OCI-LY7 (cell line): ENCODE measurements at places on chromosomes 13 and 19.

DNA sequence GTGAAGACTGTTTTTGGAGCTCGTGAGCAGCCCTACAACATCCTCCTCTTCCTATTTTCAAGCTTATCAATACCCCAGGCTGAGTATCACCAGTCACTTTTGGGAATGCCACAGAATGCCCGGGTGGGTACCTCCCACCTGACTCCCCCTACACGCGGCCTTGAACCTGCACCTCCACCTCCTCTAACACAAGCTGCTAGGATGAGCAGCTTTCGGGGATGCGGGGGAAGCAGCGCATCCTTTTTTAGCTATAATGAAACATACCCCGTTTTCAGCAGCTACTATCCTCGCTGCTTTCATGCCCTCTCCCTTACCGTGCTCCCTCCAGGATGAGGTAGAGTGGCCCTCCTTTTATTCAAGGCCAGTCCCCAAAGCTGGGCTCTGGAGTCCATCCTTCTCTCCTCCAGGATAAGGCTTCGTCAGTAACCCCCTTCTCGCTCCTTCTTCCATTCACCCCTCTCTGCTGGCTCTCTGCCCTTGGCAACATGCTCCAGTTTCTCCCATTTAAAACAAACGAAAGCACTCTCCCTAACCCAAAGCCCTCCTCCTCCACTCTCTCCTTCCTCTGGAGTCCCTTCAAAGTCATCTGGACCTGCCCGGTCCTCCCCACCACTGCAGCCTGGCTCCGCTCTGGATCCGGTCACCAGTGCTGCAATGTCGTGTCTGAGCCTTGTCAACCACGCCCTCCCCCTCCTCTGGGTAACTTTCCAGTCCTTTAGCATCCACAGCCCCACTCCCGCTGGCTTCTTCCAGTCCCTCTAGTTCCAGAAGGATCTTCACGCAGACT is 55.3 kb downstream of the STK24 start:
- no peak for DNase-seq

DNA sequence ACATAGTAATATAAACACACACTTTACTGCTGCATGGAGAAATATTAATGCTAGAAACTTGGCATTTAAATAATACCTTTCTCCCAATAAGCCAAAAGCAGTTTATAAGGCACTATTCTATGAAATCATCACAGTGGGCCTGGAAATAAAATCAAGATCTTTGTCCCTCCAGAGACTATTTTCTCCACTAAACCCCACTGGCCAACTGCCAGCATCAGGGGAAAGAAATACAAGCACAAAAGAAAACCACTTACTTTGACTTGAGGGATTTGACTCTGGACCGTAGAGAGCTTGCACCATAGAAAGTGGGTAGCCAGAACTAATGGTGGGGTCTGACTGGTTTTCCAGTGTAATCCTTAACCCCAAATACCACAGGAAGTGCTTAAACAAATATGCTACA is 71.9 kb downstream of the DCLK1 start:
- DNase-seq = no peak

DNA sequence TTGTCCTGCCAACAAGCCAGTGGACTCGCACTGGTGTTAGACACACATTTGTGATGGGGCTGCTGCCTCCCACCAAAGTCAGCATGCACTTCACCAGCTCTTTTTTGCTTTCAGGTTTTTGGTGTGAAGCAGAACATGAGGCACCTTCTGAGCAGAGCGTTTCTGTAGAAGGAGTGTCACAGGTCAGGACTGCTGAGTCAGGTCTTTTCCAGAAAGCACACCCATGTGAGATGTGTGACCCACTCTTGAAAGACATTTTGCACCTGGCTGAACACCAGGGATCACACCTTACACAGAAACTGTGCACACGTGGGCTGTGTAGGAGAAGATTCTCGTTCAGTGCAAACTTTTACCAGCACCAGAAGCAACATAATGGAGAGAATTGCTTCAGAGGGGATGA is 4.8 kb downstream of the ZNF304 start:
- no peak for DNase-seq

DNA sequence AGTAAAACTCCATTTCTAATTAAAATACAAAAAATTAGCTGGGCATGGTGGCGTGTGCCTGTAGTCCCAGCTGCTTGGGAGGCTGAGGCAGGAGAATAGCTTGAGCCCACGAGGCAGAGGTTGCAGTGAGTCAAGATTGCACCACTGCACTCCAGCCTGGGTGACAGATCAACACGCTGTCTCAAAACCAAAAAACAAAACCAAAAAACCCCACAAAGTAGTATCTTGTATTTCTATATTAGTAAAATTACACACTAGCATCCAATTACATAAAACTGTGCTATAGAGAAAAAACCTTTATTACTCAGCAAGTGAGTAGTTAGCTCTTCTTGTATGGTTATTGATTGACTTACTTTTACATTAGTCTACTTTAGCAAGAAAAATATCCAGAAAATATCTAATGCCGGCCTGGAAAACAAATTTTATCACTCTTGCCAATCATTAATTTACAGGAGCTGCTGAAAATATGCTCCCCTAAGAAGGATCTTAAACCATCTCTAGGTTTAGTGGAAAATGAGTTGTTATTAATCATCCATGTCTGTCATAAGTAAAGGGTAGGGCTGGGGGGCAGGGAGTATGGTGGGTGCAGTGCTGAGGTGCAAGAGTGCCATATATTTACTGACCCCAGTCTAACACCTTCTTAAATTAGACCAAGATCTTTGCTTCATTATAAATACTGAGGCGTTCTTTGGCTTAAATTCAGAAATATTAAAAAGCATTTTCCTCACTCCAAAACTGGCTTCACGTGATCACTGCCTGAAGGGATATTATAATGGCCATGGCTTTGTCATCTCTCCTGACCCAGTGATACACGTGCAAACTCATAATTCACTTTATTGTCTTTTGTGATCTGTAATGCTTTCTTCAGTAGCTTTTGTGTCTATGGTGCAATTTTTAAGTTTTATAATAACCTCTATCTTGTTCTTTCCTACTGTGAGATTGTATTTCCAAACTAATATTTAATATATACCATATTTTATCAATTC is 44.1 kb downstream of the UBL3 start:
- no peak for DNase-seq

GRCh38 chr13:51929699-51930098 is 67.9 kb downstream of the CCDC70 start:
- no peak for DNase-seq

GRCh38 chr13:84234416-84234815 is 352.1 kb upstream of the SLITRK1 start:
- DNase-seq = no peak

- no peak for DNase-seq
Observed at GRCh38 chr13:83666141-83666540, 216.1 kb downstream of the SLITRK1 start.

DNA sequence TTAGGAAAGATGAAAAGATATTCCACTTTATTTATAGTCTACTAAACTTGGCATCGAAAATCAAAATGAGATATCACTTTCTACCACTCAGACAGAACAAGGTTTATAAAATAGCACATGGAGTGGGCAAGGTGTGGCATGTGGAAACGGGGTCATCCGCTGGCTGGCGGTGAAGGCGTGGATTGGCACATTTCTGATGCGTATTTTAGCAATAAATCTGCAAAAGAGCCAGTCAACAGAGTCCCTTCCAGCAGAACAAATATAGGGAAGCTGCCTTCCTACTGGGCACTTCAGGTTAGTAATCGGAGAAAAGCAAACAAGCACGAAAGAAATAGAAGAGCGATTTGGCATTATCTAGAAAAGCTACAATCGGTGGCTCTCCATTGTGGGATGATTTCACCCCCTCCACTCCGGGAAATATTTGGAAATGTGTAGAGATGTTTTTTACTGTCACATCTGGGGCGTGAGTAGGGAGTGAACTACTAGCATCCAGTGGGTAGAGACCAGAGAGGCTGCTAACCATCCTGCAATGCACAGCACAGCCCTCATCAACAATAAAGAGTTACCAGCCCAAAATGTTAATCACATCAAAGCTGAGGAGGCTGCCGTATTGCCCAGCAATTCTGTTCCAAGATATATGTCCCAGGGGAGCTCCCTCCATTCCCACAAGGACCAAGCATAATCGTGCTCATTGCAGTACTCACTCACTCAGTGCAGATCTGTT is 116.1 kb upstream of the PEG3 start:
- DNase-seq = no peak

GRCh38 chr19:11377237-11377636 is 2.8 kb downstream of the SWSAP1 start:
- DNase-seq = peak; percentile 79

DNA sequence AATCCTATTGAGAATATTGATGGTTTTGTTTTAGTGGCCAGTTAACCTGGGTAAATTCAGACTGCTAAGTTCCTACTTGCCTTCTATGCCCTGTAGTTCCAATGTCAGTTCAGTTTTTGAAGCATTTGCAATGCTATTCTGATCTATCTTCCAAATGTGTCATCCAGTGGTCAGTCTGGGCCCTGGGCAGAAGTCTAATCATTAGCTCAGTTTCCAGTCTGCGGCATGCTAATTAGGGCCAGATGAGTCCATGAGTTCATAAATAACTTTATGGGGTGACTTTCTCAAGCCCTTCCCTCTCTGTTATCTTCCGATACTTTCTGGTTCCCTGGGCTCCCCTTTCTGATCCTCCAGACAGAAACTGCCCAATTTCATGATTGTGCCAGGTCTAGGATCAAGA is 32.7 kb downstream of the FAM187B start:
- no peak for DNase-seq

DNA sequence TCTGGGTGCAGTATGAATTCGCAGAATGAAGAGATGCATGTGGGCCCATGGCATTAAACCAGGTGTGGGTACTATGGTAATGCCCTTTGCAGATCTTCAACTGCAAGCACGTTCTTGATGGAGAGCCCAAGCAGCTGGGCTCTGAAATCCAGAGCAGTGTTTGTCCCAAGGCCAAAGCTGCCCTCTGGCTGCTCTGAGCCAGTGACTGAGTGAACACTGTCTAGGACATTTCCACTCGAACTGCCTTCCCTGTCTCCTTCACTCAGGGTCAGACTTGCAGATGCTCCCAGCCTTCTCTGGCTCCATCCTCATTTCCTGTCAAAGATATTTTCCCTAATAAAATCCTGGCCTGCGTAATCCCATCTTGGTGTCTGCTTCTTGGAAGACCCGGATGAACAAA is 80.2 kb upstream of the GJB6 start:
- no peak for DNase-seq

DNA sequence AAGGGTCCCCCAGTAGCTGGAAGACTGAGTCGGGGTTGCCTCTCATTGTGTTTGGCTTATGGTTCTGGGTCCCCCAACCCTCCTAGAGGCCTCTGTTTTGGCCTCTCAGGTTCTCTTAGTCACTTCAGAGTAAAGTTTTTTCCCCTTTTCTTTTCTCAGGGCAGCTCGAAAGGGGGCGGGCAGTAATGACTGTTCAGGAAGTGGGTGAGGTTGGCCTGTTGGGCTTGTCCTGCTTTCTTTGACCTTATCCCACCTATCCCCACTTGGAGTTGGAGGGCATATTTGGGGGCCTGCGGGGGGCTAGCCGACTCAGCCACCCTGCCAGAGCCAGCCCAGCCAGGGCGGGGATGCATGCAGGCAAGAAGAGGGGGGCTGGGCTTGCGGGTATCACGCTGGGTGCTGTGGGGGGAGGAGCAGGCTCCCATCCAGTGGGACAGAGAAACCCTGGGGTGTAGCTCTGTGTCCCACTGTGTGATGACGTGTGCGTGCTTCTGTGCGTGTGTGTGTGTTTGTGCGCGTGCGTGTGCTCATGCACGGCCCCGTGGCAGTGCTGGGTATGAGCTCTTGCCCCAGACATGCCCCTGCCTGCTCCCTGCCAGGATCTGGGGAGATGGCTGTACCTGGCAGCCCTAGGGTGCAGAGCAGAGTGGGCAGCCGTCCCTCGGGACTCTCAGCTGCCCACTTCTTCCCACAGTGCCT is 1.4 kb downstream of the CIC start:
- peak; percentile 37 for DNase-seq

GRCh38 chr19:55247621-55248099 is 11.2 kb downstream of the PPP6R1 start:
- DNase-seq = no peak

GRCh38 chr19:6509118-6509971 is 7.2 kb upstream of the TUBB4A start:
- DNase-seq = no peak

DNA sequence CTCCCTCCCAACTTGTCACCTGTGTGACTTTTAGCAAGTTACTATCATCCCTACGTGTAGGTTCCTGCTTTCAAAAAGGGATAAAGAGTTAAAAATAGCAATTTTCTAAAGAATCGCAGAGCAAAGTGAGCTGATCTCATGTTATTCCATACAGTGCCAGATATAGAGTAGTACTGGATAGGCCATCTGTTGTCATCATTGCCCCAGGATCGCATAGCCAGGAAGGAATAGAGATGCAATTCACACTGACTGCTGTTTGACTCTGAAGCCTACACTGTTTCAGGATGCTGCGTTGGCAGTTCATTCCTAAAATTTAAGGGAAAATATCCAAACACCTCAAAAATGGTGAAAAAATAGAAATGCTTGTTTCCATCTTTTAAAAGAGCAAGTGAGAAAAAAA is 138.9 kb downstream of the SHISA2 start:
- DNase-seq = no peak

GRCh38 chr19:16428372-16429036 is 43.3 kb downstream of the EPS15L1 start:
- DNase-seq = no peak

DNA sequence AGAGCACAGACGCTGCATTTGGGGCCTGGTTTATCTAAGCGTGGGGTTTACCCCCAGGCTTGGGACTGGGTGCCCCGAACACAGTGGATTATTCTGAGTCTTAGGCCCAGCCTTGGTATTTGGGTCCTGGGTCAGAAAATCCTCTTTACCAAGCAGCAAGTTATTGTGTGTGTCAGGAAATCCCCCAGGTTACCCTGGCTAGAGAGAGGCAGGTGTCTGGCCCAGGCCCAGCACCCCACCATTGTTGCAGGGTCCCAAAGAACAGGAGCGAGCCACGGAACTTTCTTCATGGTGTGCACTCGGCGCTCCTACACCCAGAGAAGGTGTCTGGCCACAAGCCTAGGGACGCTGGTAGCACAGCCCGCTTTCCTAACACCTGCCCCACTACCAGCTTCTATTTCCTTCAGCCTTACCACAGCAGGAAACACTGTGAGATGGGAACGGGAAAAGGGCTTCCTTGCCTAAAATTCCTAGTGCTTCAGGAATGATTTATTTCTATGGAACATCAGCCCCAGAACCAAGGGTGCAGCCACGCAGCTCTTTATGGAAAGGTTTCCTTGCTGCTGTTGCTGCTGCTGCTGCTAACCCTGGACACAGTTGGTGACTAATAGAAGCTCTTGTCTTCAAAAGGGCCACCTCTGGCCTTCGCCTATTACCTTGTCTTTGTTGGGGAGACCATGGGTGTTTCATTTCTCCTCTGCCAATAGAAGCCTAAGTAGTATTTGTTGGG is 7.4 kb upstream of the CDX2 start:
- no peak for DNase-seq

GRCh38 chr19:49132974-49133609 is 13.7 kb downstream of the PPFIA3 start:
- no peak for DNase-seq

DNA sequence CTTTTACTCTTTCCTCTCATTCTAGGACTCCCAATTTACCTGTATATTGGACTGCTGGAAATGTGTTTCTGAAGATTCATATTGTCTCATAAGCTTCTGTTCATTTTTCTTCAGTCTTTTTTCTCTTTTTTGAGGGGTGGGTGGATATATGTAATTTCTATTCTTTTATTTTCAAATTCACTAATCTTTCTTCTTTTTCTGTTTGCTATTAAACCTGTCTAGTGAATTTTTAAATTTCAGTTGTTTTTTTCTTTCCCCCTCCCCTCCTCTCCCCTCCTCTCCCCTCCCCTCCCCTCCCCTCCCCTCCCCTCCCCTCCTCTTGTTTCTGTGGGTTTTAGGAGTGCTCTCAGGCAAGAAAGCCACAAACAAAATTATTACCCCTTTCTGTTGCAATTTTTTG is 16.9 kb upstream of the ZNF527 start:
- no peak for DNase-seq
